Brain pericyte (primary cell): ENCODE measurements at places on chromosomes 5 and 9.
A peak's percentile ranks its signal among the peaks of the same experiment; 100 is the strongest.

- no peak for DNase-seq
Measured at GRCh38 chr5:164967354-164967753, 1461.9 kb downstream of the MAT2B start.

DNA sequence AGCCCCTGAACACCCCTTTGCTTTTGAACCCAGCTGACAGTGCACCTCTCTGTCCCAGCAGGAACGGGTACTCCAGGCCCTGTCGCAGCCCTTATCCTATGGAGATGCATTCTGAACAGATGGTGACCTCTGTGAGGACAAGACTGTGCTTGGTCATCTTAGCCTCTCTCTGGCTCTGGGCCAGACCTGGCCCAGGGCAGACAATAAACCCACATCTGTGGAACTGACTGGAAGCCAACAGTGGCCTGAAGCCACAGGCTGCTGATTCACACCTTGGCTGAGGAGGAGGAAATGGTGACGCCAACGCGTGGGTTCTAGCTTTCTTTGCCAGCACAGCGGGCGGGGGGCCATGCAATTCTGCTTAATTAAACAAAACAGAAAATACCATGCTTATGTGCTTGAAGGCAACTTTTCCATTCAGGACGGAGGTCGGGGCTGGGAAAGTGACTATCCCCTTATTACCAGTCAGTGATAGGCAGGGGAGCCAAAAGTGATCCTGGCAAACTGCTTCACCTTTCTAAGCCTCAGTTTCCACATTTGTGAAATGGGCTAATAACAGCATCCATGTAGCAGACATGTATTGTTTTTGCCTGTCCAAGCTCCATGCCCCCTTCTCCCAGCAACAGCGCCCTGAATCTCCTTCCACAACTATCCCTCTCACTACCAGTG lies 10.8 kb downstream of the SH3PXD2B start:
- DNase-seq, result peak; percentile 38

GRCh38 chr9:74557571-74557970 lies 60.4 kb downstream of the RORB start:
- DNase-seq, result no peak

DNA sequence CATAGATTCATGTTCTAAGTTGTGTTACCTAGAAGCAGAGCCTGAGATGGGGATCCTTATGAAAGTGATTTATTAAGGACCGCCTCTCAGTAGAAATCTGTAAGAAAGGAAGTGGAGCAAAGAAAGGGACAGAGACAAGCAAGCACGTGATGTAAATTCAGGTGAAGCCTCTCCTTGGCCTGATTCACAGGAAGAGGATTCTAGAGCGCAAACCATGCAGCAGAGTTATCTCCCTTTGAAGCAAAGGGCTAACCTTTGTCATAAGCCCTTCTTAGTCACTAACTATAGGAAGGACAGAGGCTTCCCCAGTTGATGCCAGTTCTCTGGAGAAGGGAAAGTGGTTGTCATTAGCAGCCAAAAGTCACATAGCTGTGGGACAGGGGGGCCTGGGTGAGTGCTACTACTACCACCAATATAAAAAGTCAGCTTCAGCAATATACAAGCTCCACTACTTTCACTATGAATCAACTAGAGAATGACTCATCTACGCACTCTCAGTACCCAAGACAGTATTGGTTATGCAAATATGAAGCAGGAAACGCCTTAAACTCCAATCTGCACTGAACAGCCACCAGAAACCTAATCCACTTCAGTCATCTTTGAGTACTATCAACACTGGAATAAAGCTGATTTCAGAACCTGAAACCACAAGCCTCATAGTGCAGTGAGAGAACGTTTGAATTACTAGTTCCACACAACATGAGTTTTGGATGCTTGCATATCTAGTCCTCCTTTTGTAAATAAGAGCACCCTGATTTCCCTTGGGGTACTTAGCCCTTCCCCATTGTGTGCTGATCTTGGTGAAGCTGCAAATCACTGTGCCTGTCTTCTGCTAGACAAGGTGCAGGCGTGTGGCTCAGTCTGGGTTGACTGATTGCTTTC lies 162.7 kb downstream of the ZNF608 start:
- no peak for DNase-seq

DNA sequence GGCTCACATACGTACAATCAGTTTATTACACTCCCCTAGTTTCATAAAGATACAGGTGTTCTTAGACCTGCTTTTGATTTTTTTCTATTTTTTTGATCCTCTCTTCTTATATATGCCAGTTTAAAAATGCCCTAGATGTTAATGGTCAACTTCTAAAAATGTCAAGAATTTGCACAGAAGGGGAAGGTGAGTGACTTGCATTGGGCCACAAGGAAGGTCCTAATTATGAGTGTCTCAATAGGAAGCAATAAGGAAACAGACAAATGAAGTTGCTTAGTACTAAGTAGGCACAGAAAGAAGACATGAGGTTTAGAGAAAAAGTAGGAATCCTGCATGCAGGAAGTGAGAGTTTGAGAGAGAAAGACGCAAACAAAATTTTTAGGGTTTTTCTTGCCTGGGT lies 3.2 kb upstream of the CCDC171 start:
- DNase-seq, result no peak

- no peak for DNase-seq
Measured at GRCh38 chr9:125650271-125650737, 56.7 kb downstream of the MAPKAP1 start.

- DNase-seq, result no peak
Measured at GRCh38 chr9:77997611-77998284, 33.9 kb downstream of the GNAQ start.

DNA sequence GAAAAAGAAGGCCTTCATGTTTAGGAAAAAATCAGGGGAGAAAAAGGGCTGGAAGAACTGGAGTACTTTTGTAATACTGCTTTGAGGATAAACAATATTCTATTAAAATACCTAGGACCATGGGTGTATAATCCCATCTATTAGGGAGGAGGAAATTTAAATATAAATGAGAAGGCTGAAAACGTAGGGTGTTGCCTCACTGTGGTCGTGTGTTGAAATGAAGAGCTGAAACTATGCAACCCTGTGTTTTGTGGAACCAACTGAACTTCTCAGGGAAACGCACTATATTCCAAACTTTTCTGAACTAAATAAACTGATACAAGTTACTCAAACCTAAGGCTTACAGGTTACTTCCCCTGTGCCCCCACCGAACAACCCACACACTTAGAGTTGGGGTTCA lies 4.5 kb upstream of the CNTLN start:
- DNase-seq, result no peak

DNA sequence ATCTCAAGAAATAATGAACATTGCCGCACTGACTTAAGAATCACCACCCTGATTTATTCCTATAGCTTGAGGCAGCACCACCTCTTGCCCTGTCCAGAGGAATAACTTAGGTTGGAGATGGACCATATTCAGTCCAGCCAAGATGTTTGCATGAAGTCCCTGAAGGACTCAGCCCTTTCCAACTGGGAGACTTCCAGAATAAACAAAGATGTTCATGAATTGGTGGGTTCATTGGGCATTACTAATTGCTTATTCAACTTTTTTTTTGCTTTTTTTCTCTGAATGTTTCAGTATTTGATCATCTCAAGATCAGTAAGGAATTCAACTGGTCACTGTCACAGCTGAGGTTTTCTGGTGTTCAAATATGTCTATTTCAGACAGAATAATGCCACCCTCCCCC lies 470.6 kb downstream of the CCDC171 start:
- peak; percentile 58 for DNase-seq

DNA sequence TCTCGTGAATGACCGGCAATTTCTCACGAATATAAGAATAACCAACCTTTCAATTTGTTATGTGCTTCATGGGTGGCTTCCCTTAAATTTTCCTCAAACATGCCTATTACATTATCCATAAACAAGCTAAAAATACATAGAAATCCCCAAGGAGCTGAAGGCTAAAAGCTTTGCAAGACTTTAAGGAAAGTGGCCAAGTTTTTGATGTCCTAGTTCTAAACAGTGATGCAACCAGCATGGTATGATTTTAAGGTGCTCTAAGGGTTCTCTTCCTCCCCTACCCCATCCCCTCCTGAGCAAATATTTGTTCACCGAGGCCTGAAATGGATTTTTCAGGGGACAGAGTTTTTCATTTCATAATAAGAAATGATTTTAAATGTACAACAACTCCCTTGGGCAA lies 79.8 kb downstream of the RGS7BP start:
- DNase-seq, result no peak

DNA sequence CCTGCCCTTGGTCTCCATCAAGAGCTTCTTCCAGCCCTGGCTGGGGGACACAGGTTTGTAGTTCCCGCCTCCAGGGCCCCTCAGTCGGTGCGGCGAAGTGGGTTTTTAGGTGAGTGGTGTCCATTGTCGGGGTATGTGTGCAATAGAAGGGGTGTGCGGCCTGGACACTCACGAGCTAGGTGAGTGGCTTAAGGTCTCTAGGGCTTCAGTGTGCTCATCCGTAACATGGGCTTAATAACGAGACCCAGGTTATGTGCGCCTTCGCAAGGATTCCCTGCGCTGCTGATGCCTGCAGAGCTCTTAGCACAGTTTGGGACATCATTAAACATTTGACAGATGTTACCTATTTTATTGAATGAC lies 656 bp downstream of the CEP78 start:
- DNase-seq, result no peak

DNA sequence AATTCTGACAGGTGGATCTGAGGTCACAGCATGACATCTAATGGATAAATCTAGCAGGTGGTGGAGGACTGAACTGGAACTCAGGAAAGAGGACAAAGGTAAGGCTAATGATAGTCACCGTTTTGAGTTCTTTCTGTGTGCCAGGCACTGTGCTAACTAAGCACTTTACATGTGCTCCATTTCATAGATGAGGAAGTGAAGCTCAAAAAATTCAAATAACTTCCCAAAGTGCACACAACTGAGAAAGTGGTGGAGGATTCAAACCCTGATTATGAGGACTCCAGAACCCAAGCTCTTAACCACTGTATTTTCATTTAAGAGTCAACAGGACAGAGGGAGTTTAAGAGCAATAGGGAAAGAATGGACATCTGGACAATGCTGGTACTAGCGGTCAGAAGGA lies 7.1 kb upstream of the DELE1 start:
- DNase-seq, result no peak

DNA sequence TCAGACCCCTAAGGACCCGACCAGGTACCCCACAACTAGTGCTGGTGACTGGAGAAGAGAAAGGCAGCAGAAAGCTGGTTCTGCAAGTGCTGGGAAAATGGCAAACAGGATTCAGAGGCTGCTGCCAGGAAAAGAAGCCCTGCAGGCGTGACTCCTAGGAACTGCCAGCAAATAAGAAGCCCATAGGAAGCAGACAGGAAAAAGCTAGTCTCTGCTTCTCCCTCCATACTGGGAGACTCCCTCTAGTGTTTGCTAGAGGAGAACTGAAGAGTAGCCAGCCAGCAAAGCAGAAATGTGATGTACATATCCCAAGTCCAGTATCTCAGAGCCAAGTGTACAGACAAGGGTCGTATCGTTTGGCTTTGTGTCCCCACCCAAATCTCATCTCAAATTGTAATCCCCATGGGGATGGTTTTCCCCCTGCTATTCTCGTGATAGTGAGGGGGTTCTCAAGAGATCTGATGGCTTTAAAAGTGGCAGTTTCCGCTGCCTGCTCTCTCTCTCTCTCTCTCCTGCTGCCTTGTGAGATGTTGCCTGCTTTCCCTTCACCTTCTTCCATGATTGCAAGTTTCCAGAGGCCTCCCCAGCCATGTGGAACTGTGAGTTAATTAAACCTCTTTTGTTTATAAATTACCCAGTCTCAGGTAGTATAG lies 38.1 kb upstream of the TUSC1 start:
- DNase-seq, result peak; percentile 15

- no peak for DNase-seq
Measured at GRCh38 chr9:93825348-93826115, 129.6 kb downstream of the BARX1 start.

- DNase-seq, result no peak
Measured at GRCh38 chr9:134323741-134324358, 2.4 kb upstream of the RXRA start.

GRCh38 chr5:96476654-96477053 lies 43.6 kb upstream of the PCSK1 start:
- DNase-seq, result no peak

DNA sequence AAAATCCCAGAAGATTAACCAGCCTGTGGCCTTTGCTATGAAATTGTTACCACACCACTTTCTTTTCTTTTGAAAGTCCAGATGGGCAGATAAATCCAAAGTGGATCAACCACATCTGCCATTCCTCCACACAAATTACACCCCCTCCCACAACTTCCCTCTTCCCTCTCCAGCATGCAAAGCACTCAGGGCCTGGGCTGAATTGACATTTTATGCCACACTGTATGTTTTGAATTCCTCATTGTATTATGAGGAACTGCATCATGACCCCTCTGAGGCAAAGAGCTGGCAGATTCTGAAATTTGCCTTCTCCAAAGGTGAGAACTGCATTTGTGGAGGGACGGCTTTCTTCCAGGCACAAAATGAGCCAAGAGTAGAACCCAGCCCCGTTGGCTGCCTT lies 589.2 kb upstream of the KLF4 start:
- no peak for DNase-seq

- peak; percentile 33 for DNase-seq
Measured at GRCh38 chr9:121650217-121651007, 1.0 kb upstream of the DAB2IP start.

DNA sequence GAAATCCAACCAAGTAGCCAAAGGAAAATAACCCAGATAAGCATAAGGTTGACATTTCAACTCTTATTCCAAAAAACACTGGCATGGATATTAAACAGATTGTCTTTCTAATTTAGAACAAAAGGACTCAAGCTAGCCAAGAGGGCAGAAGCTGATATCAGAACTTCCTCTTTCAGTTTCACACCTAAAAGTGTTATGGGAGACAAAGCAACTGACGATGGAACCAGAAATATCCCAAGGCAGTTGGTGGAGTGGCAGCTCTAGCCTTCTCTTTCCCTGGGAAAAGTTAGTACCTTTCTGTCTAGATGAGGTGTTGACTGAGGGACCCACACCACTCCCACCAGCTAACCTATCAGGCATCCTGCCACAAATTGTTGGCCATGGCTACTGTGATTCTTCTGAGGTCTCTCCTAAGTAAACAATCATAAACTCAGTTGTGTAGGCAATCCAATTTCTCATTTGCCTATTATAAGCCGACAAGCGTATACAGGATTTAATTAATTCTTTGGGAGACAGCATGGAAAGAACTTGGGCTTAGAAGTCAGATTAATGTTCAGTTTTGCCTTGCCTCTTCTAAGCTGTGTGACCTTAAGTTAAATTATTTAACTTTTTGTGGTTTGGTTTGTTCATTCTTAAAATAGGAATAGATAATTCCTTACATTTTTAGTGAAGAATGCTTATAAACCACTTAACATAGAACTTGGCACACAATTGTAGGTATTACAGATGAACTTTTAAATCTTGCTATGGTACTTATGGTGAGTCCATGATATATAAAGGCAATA lies 110.9 kb upstream of the ADAMTSL1 start:
- no peak for DNase-seq

GRCh38 chr9:77513457-77513856 lies 134.7 kb downstream of the GNA14 start:
- DNase-seq, result no peak

- no peak for DNase-seq
Measured at GRCh38 chr5:80631278-80632259, 22.9 kb upstream of the MSH3 start.

DNA sequence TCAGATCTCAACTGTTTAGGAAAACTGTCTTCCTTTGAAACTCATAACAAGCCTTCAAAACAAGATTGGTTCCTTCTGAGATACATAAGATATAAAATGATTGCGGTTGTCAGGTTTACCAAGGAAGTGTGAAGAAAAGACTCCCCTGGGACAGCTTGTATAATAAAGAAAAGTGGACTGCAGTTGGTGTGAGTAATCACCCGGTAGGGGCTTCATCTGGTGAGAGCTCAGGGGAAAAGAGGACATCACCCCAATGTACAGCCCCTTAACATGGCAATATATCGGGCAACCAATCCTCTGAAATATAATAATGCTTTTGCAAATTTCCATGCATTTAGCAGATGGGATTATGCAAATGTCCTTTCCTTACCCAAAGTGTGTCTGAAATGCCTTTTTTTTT lies 216.5 kb upstream of the KLF9 start:
- DNase-seq, result no peak
